ENCODE measurements at places on chromosomes 13 and 19. TPM values are rescaled to one million over a fixed set of nuclear protein-coding genes. Genes with fewer than 3 reads are reported as not detected.

Gene ITPKC
- total RNA-seq: 12.6 TPM

Gene RPL28
- 202 TPM for total RNA-seq

Gene GZMM
- not detected for total RNA-seq

Gene ZNF614
- total RNA-seq: 7.1 TPM

Gene NKG7
- not detected for total RNA-seq

Gene RFPL4AL1
- not detected for total RNA-seq

Gene CCDC169
- 4.8 TPM for total RNA-seq

Gene ZNF729
- not detected for total RNA-seq

Gene ZNF730
- total RNA-seq: 0.52 TPM

Gene KIR2DL4
- not detected for total RNA-seq

Gene ATXN8OS
- not detected for total RNA-seq

Gene ZFP82
- total RNA-seq: 6.1 TPM
